ENCODE measurements at places on chromosomes 5 and 9.
A peak's percentile ranks its signal among the peaks of the same experiment; 100 is the strongest.

- no peak for DNase-seq
Measured at GRCh38 chr5:10761933-10762775, 1.1 kb upstream of the DAP start.

DNA sequence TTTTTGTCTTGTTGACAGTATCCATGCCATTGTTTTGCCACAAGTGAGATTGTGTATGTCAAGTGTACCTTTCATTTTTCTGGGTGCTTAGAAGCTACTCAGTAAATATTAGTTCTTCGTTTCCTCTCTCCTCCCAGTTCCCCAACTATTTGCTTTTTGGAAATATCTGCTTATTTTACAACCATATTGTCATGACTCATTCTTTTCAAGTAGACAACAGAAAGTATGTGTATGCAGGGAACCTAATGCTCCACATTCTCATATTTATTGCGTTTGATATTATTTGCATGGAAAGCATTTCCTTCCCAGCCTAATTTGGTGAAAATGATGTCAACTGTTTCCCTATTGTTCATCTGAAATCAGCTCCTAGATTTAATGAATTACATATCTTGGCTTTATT, 483.7 kb upstream of the RIOK2 start:
- DNase-seq: peak; percentile 4

DNA sequence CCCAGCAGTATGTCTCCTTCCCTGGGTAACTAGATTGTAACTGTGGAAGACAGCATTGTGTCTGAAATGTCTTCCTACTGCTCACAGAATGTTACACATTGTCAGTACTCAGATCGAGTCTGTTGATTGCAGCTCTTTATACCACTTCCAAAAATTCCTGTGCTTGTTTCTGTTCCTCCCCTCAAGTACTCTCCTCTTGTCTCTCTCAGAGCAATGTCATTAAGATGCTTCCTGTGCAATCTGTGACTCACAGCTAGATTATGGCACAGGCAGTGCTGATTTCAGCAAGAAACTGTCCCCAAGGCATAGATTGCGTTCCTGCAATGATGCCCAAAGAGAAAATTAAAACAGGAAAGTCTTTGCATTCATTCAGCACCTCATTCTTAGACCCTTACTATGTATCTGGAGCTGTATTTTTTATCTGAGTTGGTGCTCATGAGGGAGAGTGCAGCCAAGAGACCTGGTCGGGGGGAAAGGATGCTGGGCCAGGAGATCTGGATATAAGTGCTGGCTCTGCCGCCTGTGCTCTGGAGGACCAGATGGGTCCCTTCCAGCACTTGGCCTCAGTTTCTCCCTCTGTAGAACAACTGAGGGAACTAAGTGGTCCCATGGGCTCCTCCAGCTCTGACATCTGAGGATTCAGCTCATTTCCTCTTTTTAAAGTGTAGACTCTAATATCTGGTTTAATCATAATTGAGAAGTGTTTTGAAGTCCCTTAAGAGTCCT, 40.8 kb upstream of the GNPDA1 start:
- peak; percentile 66 for DNase-seq

DNA sequence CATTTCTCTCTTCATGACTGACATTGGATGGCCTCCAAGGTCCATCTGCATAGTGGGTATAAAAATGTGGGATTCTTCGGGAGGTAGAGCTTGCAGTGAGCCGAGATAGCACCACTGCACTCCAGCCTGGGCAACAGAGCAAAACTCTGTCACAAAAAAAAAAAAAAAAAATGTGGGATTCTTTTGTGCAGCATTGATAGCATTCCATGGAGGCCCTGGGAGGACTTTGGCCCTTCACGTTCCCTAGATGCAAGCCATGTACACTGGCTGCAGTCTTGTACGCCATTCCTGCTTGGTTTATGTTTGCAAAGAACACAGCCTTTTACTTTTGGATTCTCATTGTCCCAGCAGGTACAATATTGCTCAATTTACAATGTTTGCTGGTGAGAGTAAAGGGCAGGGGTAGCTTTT, 157.8 kb downstream of the SLCO4C1 start:
- no peak for DNase-seq

GRCh38 chr5:113548396-113548795, 34.9 kb downstream of the YTHDC2 start:
- DNase-seq: no peak

- no peak for DNase-seq
Measured at GRCh38 chr5:39058178-39058921, 15.8 kb downstream of the RICTOR start.

- peak; percentile 13 for DNase-seq
Measured at GRCh38 chr9:108704156-108704852, 151.5 kb downstream of the ACTL7B start.

- DNase-seq: peak; percentile 82
Measured at GRCh38 chr9:95880021-95880690, 4.7 kb downstream of the ERCC6L2 start.

DNA sequence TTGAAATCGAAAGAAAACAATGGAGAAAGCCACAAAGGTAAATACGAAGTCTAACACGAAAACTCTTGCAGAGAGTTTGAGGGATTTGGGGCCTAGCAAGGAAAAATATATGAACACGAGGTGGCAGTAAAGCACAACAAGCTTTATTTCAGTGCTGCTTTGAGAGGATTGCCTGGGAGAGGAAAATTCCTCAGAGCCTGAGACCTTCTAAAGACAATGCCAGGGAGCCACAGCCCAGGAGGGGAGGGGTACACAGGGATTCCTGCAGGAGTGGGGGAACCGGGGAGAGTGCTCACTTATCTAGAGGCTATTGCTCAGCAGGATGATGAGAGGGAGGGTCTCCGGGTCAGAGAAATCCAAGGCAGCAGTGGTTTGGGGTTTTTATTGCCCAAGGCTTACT, 134.9 kb upstream of the ADCY2 start:
- DNase-seq: no peak

- DNase-seq: no peak
Measured at GRCh38 chr5:118006219-118006618, 982.1 kb downstream of the DTWD2 start.

GRCh38 chr9:31210978-31211570, 1173.4 kb upstream of the ACO1 start:
- no peak for DNase-seq

DNA sequence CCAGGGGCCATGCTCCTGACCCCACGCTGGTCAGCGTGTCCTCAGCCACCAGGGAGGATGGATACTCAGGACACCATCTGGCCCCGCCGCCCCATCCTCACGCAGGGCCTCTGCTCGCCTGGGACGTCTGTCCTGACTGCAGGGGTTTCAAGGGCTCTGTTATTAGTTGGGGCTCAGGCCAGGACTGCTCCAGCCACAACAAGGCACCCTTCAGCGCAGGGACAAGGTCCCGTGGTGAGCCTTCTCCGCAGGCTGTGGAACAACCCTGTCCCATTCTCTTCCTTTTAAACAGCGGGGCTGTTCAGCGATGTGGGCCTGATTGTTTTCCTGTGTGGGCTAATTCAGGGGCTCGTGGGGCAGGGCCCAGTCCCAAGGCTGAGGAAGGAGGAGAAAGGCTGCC, 61.6 kb downstream of the SEMA4D start:
- no peak for DNase-seq

DNA sequence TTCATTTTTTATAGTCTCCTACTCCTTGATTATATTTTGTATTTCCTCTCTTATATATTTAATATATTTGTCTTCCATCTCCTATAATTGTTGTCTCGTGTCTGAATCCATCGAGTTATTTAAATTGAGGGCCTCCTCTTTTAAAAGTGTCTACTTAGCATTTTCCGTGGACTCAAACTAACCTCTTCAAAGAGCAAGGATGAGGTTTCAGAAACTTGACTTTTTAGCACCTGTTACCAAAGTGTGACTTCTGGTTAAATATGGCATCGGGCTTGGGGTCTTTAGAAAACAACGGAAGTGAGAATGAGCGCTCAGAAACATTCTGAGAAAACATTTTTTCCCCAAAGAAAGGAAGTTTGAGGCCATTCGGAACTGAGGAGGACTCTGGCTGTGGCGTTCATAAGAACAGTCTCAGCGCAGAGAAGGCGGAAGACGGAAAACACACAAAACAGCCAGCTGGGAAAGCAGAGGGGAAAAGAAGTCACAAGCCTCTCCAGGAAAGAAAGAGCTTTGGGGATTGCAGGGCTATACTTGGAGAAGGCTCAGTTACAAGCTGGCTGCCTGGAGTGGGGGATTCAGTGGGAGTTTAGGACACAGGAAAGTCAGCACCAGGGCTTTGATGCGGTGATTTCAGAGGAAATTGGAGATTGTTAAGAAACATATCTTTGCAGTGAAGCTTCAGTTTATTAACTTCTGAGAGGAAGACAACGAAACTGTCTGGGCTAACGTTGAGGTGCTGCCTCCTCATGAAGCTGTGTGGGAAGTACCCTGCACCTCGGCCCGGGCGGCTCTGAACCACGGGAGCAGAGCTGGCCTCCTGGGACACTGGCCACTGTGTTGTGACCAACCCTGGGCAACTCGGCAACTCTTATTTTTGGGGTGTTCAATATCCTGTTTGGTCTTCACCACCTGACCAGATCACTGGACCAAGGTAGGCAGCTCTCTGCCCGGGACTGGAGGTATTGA, 25.1 kb upstream of the IRX2 start:
- DNase-seq: no peak

- DNase-seq: peak; percentile 64
Measured at GRCh38 chr5:124755565-124755964, 9.1 kb upstream of the ZNF608 start.

DNA sequence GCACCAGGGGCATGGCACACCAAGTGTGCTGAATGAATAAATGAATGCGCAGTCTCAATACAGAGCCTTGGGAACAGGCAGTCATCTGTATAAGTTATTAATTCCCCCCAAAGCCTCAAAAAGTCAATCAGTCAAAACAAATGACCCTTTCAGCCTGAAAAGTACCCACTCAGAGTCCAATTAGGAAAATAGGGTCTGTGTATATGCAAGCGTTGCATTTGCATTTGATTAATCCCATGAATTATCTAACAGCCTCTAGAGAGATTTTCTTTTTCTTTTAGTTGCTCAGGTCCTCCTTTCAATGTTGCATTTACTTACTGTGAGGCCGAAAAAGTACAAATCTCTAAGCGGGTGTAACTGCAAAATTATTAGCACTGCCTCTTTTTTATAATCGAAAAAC, 23.4 kb downstream of the PTCH1 start:
- no peak for DNase-seq

DNA sequence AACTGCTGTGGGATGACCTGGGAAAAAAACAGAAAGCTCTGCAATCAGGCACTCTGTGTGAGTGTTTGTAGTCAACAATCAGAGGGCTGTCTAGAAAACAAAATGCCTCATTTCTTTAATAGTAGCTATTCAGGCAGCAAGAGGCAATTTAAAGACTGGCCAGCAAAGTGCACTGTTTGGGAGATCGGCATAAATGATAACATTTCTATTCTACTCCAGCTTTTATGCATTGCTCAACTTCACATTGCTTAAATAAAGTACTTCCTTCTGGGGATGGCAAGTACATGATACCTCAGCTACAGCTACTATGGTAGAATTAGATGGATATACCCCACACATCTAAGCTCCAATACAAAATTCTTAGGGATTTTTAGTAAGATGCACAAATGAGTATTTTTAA, 193.1 kb downstream of the DCP2 start:
- no peak for DNase-seq

DNA sequence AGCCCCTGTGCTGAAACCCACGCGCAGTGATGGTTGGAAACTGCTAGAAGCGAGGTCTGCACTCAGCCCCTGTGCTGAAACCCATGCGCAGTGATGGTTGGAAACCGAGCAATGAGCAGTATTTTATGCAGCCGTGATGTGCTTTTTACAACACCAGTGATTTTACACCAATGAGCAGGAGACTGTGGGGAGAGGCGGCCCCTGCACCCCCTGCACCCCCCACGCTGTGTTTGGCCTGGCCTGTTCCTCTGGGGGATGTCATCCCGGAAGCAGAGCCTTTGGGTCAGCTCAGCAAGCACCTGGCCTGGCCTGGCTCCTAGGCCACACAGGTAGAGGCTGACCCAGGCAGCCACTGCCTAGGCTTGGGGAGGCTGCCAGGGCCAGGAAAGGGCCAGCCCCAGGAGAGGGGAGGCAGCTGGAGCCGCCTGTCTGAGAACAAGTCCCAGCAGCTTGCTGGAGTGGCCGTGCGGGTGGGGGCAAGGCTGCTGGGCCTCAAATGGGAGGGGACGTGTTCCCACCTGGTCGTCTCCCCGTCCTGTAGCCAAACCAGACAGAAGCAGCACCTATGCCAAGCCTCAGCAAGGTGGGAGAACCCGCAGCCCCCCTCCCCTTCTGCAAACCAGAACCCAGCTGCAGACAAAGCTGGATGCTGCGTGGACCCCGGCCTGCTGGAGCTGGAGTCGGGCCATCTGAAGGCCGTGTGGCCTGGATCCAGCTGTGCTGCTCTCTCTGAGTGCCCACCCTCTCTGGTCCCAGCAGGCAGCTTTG, 46.8 kb downstream of the DBH start:
- DNase-seq: no peak

GRCh38 chr5:151556806-151557205, 34.3 kb downstream of the FAT2 start:
- no peak for DNase-seq

DNA sequence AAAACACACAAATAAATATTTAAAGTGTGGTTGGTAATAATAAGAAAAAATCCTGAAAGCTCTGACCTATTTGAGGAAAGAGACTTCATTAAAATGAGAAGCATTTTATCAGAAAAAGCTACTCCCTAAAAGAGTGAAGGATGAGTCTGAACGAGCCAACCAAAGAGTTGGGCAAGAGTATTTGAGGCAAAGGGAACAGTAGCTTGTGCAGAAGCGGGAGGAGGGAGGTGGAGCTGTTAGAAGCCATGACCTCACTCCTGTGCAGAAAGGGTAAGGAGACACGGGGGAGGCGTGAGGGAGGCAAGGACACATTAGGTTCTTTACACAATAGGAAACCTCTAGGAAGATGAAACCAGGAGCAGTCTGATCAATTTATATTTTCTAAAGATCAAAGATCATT, 29.4 kb downstream of the SH3RF2 start:
- no peak for DNase-seq
